Epithelial cell of esophagus (primary cell): ENCODE measurements at places on chromosomes 12 and 14.

DNA sequence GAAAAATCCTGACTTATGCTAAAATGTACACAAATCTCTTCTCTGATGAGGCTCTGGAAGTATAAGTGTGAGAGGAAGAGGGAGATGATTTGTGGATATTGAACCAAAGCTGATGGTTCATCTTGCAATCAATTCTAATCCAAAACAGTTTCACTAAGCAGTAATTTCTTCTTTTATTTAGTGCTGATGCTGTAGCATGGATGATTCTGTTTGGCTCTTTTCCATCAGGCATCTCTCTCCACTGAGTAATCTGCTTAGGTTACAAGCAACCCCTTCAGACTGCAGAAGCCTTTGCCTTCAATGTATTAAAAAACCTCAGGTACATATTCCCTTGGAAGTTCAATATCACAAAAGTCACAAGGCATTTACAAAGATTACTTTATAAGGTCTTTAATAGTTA is 159.1 kb upstream of the CCDC198 start:
- DNase-seq = no peak

DNA sequence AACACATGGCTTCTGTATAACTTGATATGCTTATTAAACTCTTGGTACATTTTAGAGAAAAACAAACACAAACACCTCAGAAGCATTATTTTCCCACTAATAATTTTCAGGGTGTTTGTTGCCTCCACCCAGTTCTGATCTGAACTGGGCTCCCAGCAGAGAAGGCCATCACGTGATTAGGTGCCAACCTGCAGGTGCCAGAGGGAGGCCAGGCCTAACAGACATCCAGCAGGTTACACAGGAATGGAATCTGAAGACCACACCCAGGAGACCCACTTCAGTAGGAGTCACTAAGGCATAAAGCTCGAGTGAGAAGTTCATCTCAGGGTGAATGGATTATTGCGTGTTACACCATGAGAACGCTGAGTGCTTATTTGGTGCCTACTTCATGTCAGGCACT is 8.9 kb downstream of the SLC6A12 start:
- no peak for DNase-seq

DNA sequence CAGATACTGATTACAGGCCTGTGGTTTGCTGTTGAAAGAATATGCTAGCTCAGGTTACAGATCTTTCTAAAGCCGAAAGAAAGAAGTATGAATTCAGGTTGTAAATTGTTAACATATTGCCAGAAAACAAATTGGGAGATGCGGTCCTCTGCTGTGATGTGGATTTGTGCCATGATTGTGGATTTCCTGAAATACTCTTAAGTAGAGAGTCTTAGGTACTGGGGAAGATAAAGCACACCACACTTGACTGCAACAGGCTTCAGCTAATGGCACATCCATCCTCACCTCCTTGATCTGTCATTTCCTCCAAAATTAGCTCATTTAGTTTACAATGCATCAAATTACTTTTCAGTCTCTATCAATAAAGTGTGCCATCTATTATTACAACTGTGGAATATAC is 279.2 kb downstream of the SYT1 start:
- no peak for DNase-seq

DNA sequence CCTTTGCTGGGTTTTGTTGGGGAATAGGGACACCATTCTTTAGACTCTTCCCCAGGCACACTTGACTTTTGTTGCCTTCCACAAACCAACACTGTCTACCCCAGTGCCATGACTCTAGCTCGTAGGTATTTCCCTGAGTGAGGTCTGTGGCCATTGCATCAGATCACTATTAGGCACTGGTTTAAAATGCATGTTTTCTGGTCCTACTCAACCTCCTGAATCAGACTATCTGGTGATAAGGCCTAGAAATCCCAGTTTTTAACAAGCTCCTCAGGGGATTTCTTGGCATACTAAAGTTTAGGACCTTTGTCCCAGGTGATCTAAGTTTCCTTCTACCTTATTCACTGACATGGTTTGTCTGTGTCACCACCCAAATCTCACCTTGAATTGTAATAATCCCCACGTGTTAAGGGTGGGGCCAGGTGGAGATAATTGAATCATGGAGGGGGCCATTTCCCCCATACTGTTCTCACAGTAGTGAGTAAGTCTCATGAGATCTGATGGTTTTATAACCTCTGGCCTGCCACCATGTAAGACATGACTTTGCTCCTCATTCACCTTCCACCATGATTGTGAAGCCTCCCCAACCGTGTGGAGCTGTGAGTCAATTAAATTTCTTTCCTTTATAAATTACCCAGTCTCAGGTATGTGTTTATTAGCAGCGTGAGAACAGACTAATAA is 87.8 kb upstream of the PSMC1 start:
- DNase-seq = peak; percentile 50

- no peak for DNase-seq
These were observed 194.2 kb downstream of the NTF3 start for GRCh38 chr12:5626151-5626550.

DNA sequence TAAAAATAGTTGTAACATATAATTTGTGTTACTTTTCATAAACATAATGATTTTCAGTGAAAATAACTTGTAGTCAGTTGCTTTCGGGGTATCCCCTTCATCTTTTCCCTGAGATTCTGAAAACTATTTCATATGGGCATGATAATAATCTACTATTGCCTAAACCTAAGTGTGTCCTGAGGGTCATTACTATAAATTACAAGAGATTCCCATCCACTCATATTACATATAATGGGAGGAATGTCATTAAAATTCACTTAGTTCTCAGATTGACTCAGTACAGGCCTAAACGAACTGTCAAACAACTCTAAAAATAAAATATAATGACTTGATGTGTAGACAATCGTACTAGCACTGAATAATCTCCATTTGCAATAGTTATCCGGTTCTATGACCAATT is 72.7 kb downstream of the PTPRR start:
- no peak for DNase-seq

GRCh38 chr12:98725476-98726247 is 80.6 kb downstream of the APAF1 start:
- DNase-seq = peak; percentile 64

GRCh38 chr12:78725951-78726580 is 138.5 kb upstream of the SYT1 start:
- peak; percentile 11 for DNase-seq

GRCh38 chr12:76537923-76538322 is 21.6 kb downstream of the OSBPL8 start:
- DNase-seq = no peak

GRCh38 chr14:56949828-56950227 is 139.5 kb upstream of the OTX2 start:
- peak; percentile 2 for DNase-seq

DNA sequence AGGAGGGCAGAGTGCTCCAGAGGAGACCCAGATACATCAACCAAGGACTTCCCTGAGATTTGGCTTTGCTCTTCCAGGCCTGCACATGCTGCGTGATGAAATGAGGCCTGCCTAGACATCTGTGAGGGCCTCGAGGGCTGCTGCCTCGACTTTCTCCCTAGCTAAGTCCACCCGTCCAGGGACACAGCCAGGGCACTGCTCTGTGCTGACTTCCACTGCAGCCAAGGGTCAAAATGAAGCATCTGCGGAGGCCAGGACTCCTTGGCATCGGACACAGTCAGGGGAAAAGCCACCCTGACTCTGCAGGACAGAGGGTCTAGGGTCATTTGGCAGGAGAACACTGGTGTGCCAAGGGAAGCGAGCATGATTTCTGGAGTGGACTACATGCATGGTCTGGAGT is 10.7 kb downstream of the SLC25A47 start:
- no peak for DNase-seq

DNA sequence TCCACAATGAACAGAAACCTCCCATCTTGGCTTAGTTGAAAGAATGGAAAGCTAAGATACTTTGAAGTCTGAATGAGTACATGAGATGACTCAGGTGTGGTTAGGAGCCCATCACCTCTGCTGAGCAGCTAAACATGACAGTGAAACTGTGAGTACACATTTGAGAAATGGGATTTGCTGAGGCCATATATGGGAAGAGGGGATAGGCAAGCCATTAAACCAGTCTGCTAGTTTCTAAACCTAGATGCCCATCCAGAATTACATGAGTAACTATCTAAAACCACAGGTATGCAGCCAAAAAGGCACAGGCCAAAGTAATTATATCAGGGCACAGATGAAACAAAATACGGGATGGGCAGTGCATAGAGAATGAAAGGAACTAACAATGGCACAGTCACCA is 41.2 kb downstream of the NKX2-1 start:
- DNase-seq = peak; percentile 89

GRCh38 chr12:56838621-56839488 is 75.7 kb downstream of the HSD17B6 start:
- no peak for DNase-seq

GRCh38 chr12:49022558-49023178 is 4.1 kb upstream of the PRKAG1 start:
- no peak for DNase-seq

DNA sequence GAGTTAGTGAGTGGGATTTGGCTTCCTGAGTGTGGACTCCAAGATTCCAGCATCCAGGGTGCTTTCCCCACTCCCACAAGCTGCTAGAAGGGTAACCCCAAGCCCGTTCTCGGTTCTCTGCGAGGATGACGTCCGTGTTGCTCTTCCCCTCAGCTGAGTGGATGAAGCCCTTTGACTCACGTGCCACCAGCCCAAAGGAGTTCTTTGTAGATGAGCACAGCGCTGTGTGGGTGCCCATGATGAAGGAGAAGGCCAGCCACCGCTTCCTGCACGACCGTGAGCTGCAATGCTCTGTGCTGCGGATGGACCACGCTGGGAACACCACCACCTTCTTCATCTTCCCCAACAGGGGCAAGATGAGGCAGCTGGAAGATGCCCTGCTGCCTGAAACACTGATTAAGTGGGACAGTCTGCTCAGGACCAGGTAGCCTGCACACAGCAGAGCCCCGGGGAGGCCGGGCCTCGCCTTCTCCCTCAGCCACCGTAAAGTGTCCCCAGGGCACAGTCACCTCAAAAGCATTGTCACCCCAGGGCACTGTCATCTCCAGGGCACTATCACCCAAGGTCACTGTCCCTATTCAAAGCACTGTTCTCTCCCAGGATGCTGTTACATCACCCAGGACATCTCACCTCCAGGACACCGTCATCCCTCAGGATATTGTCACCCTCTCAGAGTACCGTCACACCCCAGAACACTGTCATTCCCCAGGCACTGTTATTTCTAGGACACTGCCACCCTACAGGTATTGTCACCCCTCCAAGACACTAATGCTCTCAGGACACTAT is 31.3 kb downstream of the SERPINA3 start:
- no peak for DNase-seq

GRCh38 chr12:78746001-78746400 is 118.6 kb upstream of the SYT1 start:
- peak; percentile 56 for DNase-seq

GRCh38 chr12:19234981-19235871 is 105.7 kb downstream of the PLEKHA5 start:
- no peak for DNase-seq

DNA sequence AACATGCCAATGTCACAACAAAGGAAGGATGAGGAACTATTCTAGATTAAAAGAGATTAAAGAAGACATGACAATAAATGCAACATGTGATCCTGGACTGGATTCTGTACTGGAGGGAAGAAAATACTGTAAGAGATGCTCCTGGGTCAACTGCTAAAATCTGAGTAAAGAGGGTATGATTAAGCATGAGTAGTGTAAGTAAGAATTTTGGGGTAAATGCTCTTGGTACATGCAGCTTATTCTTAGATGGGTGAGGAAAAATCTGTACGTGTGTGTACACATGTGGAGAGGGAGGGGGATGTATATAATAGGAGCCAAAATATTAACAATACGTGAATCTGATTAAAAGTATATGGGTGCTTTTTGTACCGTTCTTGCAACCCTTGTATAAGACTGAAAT is 66.0 kb downstream of the CDC42BPB start:
- DNase-seq = no peak

DNA sequence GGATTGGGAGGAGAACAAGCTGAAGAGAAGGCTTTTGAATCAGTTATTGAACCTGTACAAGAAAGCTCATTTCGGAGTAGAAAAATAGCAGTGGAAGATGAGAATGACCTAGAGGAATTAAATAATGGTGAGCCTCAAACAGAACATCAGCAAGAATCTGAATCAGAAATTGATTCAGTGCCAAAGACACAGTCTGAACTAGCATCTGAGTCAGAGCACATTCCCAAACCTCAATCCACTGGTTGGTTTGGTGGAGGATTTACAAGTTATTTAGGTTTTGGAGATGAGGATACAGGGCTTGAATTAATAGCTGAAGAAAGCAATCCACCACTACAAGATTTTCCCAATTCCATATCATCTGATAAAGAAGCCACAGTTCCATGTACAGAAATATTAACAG is 13.5 kb downstream of the MIA2 start:
- DNase-seq = peak; percentile 91

GRCh38 chr14:94480809-94481208 is 4.8 kb upstream of the SERPINA9 start:
- DNase-seq = no peak

DNA sequence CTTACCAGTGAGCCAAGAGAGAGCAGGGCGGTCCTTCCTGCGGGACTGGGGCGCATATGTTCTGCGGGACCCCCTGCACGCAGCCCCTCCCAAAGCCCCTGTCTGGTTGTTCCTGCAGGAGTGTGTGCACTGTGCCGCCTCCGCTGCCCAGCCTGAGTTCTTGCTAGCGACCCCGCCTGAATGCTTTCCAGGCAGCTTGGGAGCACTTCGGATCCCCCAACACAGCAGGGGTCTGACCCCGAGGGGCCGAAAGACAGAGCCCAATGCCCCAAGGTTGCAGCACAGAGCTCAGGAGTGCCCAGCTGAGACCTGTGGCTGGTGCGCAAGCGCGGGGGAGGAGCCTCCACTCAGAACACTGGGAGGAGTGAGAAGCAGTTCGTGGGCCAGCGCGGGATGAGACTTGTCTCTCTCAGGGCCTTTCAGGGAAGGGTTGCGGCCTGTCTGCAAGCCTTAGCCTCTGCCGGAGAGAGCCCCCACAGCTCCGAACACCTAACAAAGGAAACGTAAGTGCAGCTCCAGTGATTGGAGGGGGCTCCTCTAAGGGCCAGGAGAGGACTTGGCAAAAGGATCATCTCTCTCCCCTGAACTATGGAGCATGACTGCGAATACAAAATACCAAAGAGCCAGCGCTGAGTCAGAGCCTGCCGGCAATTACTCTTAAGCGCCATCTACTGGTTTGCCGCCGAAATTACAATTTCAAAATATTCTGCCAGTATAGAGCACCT is 50.5 kb downstream of the GTF2A1 start:
- peak; percentile 89 for DNase-seq
